BJ (cell line): ENCODE measurements at places on chromosomes 2 and 18. TPM values are rescaled to one million over a fixed set of nuclear protein-coding genes. Genes with fewer than 3 reads are reported as not detected.

DNA sequence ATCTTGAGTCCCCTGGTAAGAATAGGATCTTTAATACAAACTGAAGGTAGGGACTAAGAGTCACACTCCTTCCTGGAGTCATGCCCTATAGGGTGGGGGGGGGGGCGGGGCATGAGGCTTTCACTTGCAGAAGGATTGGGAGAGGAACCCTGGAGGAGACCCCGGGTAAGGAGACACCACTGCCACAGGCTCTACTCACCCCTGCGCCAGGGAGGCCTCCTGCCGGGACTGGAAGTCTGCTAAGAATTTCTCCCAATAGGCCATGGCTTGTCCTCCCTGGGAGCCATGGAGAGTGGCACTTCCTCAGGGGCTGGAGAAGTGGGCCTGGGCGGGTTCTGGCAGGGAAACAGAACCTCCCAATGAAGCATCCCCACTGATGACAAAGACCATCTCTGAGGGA lies 645.3 kb upstream of the RAB6C start:
- DNase-seq: no peak

DNA sequence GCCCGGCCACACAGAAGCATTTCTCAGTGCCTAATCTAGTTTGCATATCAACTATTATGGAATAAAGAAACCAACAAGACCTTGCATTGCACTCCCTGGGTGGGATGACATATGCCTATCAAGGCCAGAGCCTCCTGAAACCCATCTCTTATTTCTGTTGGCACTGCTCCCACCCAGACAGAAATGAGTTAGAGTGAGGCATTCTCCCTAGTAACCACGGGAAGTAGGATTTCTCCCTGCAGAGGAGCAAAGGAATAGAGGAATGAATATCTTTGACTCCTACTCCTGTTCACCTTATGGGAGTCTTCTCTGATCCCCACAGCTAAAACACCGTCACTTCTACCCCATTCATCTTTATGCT lies 24.2 kb upstream of the SCYGR1 start:
- DNase-seq: no peak

GRCh38 chr18:24212939-24213338 lies 74.1 kb downstream of the CABYR start:
- peak; percentile 51 for DNase-seq

GRCh38 chr2:209451209-209451834 lies 27.5 kb downstream of the MAP2 start:
- no peak for DNase-seq

Gene SNTG2
- polyA plus RNA-seq: 0.31 and 0.43 TPM in 2 replicates

GRCh38 chr2:106280722-106281446 lies 86.8 kb upstream of the UXS1 start:
- no peak for DNase-seq

DNA sequence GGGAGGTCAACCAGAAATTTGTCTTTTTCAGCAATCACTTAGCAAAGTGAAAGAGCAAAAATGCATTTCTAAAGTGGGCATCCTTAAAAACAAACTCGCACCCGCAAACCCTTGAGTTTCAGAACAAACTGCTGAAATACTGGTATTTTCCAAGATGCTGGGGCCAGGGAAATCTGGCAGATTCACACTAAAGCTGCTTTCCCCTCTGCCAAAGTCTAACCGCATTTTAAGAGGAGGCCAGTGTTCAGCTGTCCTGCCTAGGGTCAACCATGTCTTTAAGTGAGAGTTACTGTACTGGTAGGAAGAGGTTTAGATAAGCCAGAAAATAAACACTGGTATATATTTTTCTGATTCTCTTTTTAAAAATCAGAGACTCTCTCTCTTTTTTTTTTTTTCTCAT lies 55.9 kb downstream of the ACVR1 start:
- no peak for DNase-seq

DNA sequence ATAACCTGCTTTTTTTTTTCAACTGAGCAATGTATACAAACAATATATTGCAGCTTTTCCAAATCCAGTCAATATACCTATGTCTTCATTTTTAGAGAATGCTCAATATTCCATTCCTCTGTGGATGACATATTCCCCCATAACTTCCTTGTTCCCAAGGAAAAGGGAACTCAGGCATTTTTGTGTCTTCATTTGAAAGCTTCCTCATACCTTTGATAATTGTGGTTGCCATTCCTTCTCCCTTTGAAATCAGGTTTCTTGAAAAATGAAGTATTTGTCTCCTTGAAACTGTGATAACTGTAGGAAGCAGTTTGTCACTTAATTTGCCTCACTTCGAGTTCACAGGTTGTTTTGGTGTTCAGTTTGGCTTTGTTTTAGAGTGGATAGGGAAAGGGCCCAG lies 13.5 kb downstream of the ELAC1 start:
- DNase-seq: peak; percentile 4

- DNase-seq: no peak
Observed at GRCh38 chr2:8581601-8582041, 100.2 kb upstream of the ID2 start.

Gene ICA1L
- polyA plus RNA-seq: 2.4 and 4.0 TPM in 2 replicates

DNA sequence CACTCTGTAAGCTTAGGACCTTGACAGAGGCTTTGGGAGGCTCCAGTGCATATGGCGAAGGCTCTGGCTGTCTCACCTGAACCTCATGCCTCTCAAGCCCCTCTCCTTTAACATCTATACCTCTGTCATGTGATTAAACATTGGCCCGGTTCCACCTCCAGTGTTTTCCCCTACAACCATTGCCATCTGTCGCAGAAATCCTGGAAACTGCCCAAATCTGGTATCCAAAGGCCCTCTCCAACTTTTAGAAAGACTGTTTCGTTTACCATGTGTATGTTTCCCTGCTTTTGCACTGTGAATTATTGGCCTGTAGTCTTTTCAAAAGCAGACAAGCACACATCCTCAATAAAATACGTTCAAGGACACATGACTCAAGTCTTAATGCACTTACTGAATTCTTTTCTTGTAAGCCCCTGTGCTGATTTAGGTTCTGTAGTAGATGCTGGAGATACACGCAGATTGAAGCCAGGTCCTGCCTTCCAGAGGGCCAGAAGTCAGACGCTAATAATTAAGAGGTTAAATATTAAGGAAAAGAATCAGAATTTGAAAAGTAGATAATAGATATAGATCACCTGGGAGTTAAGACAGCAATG lies 386.4 kb upstream of the SLC14A2 start:
- no peak for DNase-seq

GRCh38 chr18:76426737-76427305 lies 68.2 kb downstream of the ZNF516 start:
- DNase-seq: no peak

Gene DSG3
- not detected in 2 replicates for polyA plus RNA-seq

- DNase-seq: no peak
Observed at GRCh38 chr18:50819027-50819727, 639 bp downstream of the MRO start.

Gene CLEC4F
- not detected in 2 replicates for polyA plus RNA-seq

- no peak for DNase-seq
Observed at GRCh38 chr2:182652326-182652725, 63.7 kb upstream of the DNAJC10 start.

Gene EFR3B
- polyA plus RNA-seq: 0.11 and 0.18 TPM in 2 replicates

Gene FASTKD2
- 23.1 and 28.7 TPM in 2 replicates for polyA plus RNA-seq

- DNase-seq: no peak
Observed at GRCh38 chr2:5387406-5387805, 304.8 kb upstream of the SOX11 start.

GRCh38 chr2:232576995-232577394 lies 26.5 kb downstream of the EIF4E2 start:
- peak; percentile 32 for DNase-seq

DNA sequence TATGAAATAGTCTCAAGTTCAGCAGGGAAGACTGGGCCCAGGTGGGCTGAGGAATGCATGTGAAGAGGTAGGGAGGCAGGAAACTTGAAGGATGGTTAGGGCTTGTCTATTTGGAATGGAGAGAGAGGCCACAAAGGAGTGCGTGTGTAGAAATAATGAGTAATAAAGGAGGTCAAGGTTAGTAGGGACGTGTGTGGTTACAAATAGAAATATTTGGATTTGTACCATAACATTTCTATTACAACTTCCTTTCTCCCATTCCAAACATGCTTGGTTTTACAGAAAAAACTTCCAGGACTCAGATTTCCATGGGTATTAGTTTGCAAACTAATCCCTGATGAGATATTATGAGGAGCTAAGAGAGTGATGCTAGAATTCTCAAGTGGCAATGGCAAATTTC lies 280.6 kb downstream of the NCKAP5 start:
- peak; percentile 92 for DNase-seq

GRCh38 chr18:49023938-49024803 lies 73.4 kb upstream of the SMAD7 start:
- DNase-seq: no peak

Gene UGT1A6
- 0.11 TPM in 1 of 2 replicates, not detected in the other for polyA plus RNA-seq

Gene IL1R1
- polyA plus RNA-seq: 37.3 and 43.4 TPM in 2 replicates

GRCh38 chr2:211085056-211085680 lies 528.8 kb downstream of the CPS1 start:
- no peak for DNase-seq

GRCh38 chr2:48633143-48633542 lies 15.5 kb downstream of the GTF2A1L start:
- no peak for DNase-seq

Gene MAB21L4
- polyA plus RNA-seq: not detected in 2 replicates

DNA sequence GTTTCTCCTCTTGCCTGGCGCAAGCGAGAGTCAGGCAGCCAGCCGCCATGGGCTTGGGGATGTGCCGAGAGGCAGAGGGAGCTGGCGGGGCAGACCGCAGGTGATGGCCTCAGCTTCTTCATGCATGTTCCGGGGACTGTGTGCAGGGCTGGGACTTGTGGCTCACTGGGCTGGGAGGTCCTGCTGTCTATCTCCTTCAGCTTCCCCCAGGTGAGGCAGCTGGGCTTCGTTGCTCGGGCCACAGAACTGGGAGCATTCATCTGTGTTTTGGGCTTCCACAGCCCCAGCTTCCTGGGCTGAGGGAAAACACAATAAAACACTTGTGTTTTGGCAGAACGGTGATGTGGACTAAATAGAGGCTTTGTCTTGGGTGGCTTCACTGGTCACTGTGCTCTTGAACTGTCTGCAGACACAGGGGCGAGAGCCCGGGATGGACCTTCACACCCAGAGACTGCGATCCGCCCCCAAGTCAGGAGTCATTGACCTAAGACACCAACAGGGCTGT lies 93.5 kb downstream of the DYSF start:
- DNase-seq: no peak

Gene UGT1A8
- polyA plus RNA-seq: not detected in 2 replicates

Gene CLK1
- polyA plus RNA-seq: 35.9 and 66.2 TPM in 2 replicates

DNA sequence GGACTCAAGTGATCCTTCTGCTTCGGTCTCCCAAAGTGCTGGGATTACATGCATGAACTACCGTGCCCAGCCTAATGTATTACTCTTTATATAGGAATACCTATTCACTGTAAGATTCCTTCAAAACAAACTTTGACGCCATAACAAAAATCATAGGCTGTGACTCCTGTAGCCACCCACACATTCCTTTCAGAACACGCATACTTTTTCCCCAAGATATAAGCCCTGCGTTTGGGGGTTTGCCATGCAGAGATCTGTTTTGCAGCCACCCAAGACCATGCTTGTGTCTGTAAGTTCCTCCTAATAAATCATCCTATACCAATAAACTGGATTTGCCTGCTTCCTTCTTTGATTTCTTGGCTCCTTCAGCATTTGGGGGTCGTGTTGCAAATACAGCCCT lies 46.0 kb upstream of the STON1 start:
- no peak for DNase-seq

GRCh38 chr2:239797316-239797715 lies 227.8 kb downstream of the NDUFA10 start:
- DNase-seq: no peak

DNA sequence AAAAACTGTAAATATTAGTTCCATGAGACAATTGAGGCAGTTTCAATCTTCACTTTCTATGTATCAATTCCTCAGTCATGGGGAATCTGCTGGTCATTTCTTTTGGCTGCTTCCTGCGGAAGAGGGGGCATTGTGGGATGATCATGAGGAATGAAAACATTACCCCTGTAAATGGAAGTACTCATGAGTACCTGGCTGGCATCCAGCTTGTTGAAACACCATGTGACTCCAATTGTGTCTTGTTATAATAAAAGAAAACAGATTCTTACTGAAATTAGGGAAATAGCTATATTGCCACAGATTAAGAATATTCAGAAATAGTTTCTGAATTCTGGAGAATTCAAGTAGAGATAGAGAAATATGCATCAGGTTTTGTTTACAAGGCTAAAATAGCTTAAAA lies 41.6 kb upstream of the GPR39 start:
- no peak for DNase-seq

- DNase-seq: peak; percentile 37
Observed at GRCh38 chr2:241412144-241412543, 56.1 kb downstream of the FARP2 start.

GRCh38 chr18:361100-361732 lies 93.4 kb upstream of the THOC1 start:
- DNase-seq: no peak

Gene PLCL1
- polyA plus RNA-seq: 0.09 and 0.21 TPM in 2 replicates
